ENCODE measurements at places on chromosomes 12 and 14. TPM values are rescaled to one million over a fixed set of nuclear protein-coding genes. Genes with fewer than 3 reads are reported as not detected.

SERPINA9 gene
- 0.28 TPM for total RNA-seq

DPPA3 gene
- not detected for total RNA-seq

GNG2 gene
- 7.7 TPM for total RNA-seq

ACSS3 gene
- 6.3 TPM for total RNA-seq

ASPG gene
- not detected for total RNA-seq

SLC6A15 gene
- 0.77 TPM for total RNA-seq

PMCH gene
- total RNA-seq, result not detected

DIO2 gene
- 27.0 TPM for total RNA-seq

AVPR1A gene
- 0.56 TPM for total RNA-seq

LTBR gene
- total RNA-seq, result 71.0 TPM

SIRT4 gene
- 0.96 TPM for total RNA-seq

STXBP6 gene
- 7.7 TPM for total RNA-seq

KRT73 gene
- not detected for total RNA-seq

POTEG gene
- total RNA-seq, result not detected

SDS gene
- total RNA-seq, result not detected

TEX52 gene
- not detected for total RNA-seq

PIK3C2G gene
- not detected for total RNA-seq

RIPK3 gene
- total RNA-seq, result 0.56 TPM

APOF gene
- total RNA-seq, result not detected

DHRS2 gene
- 0.19 TPM for total RNA-seq

SLC6A13 gene
- 0.19 TPM for total RNA-seq

LMO3 gene
- 0.56 TPM for total RNA-seq

CCDC184 gene
- 0.96 TPM for total RNA-seq

CELA1 gene
- total RNA-seq, result not detected

OTX2 gene
- total RNA-seq, result not detected

CEP128 gene
- total RNA-seq, result 11.8 TPM

SLC38A4 gene
- total RNA-seq, result 0.28 TPM

Data from regular cardiac myocyte (primary cell).